ENCODE measurements at places on chromosomes 6 and 20.

DNA sequence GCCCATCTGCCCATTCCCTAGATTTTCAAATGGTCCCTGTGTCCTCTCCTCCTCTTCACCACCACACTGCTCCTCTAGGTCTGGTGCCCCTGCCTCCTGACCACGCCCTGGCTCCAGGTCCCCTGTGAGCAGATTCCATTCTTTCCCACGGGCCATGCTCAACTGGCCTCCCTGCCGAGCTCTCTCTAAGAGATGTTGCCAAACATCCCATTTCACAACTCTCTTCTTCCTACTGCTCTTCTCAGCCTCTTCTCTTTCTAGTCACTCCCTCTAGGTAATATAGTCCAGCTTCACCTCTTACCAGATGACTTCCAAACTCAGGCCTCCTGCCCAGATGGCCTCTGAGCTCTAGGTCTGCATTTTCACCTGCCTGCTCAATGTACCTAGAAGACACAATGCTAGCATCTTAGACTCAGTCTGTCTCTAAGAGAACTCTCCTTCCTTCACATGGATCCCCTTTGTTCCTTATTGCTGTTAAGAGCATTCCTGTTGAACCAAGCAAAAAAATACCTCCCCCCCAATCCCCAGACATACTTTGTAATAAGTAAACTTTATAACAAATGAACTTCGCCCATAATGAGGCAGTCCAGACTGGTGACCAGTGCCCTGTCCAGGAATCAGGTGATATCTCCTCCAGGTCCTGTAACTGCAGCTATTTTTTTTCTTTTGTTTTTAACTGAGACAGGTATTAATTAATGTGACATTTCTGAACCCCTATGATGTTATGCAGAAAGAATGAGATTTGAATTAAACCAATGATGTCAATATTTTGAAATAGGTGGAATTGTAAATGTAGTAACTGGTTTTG is 79.0 kb downstream of the LYRM4 start:
- no peak for DNase-seq

DNA sequence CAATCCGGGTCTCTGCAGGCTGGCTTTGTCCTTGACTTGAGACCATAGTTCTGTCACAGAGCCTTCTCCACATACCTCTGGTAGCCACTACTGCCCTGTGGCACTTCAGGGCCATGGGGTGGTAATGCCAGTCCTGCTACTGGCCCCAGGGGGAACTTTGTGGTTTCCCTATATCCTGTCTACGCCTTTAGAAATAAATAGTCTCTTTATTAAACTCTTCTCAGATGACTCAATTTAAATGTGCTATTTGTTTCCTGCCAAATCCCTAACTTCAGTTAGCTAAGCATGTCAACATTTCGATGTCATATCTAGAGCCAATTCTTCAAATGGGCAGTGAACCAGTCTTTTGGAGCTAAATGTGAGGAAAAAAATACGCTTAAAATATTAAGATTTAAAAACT is 60.1 kb downstream of the SEL1L2 start:
- peak; percentile 38 for DNase-seq

- no peak for DNase-seq
Measured at GRCh38 chr6:34836451-34836850, 44.6 kb downstream of the BLTP3A start.

- DNase-seq, result no peak
Measured at GRCh38 chr20:12821249-12821648, 187.5 kb upstream of the SPTLC3 start.

DNA sequence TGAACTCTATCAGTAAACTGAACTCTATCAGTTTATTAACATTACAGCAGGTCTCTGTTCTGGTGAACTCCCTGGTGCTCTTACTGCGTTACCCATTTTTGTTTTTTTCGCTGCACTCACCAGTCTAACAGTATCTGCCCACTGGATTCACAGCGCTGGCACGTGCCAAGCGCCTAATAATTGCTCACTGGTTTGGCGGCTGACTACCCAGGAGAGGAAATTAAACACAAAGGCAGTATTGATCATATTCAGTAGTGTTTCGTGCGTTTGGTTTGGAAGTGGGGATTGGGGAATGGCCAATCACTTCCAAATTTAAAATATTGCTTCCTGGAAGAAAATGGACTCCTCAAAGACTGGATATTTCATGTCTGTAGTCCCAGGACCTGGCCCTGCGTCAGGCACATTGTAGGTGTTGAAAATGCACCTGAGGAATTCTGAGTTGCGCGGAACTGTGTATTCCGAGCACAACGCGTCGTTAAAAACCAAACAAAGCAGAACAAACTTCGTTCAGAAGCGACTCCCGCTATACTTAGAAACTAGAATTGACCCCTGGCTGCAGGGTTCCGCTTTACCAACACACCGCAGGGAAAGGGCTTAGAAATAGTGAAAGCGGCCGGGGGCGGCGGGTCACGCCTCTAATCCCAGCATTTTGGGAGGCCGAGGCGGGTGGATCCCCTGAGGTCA is 1.1 kb upstream of the RPS12 start:
- DNase-seq, result peak; percentile 58

- DNase-seq, result no peak
Measured at GRCh38 chr6:136736281-136736960, 55.9 kb downstream of the MAP3K5 start.

DNA sequence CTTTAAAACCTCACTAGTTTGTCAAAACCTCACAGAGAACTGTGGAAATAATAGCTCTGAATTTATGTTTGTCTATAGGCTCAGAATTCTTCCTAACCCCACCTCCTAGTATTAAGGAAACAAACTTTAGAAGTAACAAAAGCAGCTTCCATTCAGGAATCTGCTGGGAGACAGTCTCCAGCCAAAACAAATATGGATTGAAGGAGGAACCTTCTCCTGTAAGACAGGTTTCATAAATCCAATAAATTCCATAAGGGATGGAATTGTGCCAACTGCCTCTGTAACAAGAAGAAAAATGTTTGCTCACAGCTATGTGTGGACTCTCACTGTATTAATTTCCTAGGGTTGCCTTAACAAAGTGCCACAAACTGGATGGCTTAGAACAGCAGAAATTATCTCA is 7.5 kb downstream of the SYCP2 start:
- DNase-seq, result peak; percentile 34

DNA sequence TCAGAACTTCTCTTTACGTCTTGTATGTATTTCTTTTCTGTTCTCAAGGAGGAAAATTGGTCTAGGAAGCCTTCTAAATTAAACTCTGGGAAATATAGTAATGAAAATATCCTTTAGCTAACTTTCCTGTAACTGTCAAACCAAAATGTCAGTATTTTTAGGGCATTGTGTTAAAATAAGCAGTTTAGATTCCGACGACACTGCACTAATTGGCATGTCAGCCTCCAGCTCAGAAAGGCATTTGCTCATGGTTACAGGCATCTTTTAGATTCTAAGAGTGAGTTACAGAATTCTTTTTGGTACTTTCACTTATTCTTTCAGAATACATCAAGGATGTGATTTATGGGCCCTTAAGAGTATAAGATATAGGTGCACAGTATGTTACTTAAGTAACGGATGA is 26.1 kb upstream of the VAPB start:
- DNase-seq, result no peak

- DNase-seq, result no peak
Measured at GRCh38 chr6:80161434-80161833, 55.0 kb downstream of the BCKDHB start.

GRCh38 chr6:107101686-107102413 is 13.5 kb downstream of the BEND3 start:
- DNase-seq, result no peak

GRCh38 chr6:121711472-121711871 is 276.0 kb downstream of the GJA1 start:
- DNase-seq, result no peak

GRCh38 chr6:42417641-42418112 is 34.0 kb downstream of the TRERF1 start:
- DNase-seq, result no peak

- no peak for DNase-seq
Measured at GRCh38 chr20:9228774-9229450, 160.0 kb downstream of the PLCB4 start.

DNA sequence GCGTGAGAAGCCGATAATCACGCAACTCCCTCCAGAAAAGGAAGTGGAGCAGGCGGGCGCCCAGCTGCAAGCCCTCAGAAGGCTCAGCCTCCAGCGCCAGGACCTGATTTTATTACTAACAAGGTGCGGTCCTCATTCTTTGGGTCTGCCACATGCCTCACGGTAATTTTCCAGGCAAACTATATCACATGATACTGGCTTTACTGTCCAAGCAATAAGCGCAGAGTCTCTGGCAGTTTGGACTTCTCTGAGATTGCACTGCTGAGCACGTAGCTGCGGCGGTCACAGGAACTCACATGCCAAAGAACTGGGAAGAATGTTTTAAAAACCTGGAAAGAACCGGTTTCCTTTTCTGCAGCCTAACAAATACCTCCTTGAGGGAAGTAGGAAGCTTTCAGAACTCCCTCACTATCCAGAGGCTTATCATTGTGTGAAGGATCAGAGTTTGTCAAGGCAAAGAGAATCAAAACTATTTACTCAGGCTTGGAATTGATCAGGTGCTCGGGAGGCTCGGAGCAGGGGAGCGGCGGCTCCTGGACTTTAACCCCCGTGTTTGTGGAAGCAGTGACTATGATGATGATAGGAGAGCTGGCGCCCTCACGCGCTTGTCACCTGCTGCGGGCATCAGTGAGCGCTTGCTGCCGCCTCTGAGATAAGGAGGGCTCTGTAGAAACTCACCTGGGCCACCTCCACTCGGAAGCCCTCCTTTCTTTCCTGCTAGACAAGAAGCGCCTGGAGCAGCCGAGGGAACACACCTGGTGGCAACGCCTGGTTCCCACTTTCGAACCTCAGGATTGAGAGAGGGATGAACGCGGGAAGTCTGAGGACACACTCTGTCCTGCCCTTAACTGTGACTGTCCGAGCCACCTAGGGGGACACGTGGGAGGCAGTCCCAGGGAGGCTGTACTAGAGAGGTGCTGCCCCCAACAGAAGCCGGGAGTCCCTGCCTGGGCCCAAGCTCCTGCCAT is 27.2 kb upstream of the SYNJ2 start:
- no peak for DNase-seq

DNA sequence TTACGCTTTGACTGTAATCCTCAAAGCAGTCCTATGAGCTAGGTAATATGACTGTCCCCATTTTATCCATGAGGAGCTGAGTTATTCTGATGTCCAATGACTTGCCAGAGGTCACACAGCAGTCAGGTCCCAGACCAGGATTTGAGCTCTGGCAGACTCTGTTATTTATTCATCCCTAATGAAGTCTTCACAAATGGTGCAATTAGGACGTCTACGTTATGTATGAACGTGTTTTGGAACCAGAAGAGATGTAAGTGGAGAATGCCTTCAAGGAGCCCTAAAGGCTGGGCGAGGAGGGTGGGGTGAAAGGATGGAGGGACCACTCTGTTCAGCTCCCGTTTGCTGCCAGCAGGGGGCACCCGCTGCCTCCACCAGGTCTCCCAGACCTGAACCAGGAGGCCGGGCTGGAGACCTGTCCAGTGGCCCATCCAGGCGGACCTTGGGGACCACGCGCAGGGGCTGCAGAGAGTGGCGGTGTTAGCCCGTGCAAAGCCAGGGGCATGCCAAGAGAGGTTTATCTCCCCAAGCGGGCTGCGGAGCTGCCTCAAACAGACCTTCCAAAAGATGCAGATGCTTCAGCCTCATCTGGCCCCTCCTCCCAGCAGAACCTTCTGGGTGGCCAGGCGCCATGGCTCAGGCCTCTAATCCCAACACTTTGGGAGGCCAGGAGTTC is 15.2 kb upstream of the ZNF335 start:
- DNase-seq, result peak; percentile 66

GRCh38 chr6:158744986-158745430 is 74.2 kb downstream of the EZR start:
- no peak for DNase-seq

DNA sequence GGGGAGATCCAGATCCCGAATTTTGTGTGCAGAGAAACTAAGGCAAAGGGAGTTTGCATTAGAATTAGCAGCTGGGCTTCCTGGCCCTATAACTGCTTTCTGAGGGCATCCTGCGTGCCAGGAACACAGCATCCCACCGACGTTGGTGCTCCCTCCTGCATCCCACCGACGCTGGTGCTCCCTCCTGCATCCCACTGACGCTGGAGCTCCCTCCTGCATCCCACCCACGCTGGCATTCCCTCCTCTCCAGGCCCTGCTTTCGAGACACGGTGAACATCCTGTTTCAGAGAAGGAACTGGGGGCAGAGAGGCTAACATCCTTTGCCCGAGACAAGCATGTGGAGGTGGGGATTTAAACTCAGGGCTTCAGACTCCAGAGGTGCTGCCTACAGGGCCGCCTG is 44.4 kb downstream of the DACT2 start:
- no peak for DNase-seq

DNA sequence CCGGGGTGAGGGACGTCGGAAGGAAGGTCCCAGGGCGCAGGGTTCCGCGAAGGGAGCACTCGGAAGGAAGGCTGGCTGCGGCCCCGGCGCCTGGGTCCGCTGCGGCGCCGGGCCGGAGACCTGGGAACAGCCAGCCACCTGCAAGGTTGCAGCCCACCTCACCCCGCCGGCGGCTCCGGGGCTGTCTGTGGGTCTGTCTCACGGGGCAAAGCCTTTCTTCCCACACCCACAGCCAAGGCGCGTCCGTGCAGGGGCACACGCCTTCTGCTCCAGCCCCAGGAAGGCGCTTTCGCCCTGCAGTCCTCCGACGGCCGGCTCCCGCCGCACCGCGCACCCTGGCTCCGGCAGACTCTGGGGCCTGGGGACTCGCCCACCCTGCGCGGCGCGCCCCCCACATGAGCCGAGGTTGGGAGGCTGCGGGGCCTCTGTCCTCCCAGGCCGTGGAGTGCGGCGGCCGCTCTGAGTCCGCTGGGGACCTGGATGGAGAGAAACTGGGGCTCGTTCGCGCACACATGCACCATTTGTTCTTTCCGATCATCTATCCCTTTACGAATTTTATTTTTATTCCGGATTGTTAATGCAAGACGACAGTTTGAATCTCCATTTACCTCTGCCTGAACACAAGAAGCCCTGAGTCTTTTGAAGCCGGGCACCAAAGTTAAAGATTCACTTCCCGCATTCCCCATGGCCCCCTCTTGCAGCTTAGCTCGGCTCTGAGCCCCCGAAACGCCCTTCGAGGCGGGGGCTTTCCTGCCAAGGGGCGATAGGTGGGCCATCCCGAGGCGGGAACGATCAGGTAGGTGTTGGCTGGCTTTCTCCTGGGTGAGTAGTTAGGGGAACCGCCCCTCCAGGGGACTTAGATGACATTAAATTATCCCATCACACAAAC is 4.5 kb upstream of the FOXC1 start:
- no peak for DNase-seq

GRCh38 chr20:675453-676314 is at the start of gene SCRT2:
Gene SCRT2 (minus strand): TSS chr20:675802. CDS start chr20:675601, 201 bp downstream.
- peak; percentile 63 for DNase-seq

- no peak for DNase-seq
Measured at GRCh38 chr6:2117447-2117846, 128.0 kb downstream of the GMDS start.

- DNase-seq, result no peak
Measured at GRCh38 chr6:45587229-45588060, 209.7 kb upstream of the SUPT3H start.

GRCh38 chr6:82602776-82603175 is 239.2 kb downstream of the TPBG start:
- peak; percentile 34 for DNase-seq

GRCh38 chr6:75759207-75759606 is 10.2 kb downstream of the MYO6 start:
- no peak for DNase-seq

GRCh38 chr6:71492668-71493067 is 204.1 kb downstream of the OGFRL1 start:
- no peak for DNase-seq

- no peak for DNase-seq
Measured at GRCh38 chr6:6622501-6622900, 34.0 kb downstream of the LY86 start.

GRCh38 chr6:25883991-25884390 is 9.9 kb upstream of the SLC17A3 start:
- peak; percentile 88 for DNase-seq
